ENCODE measurements at places on chromosomes 2 and 18.

GRCh38 chr2:134462275-134462674, 208.4 kb downstream of the MGAT5 start:
- no peak for DNase-seq

- peak; percentile 80 for DNase-seq
Measured at GRCh38 chr2:75627902-75628504, 18.6 kb upstream of the MRPL19 start.

DNA sequence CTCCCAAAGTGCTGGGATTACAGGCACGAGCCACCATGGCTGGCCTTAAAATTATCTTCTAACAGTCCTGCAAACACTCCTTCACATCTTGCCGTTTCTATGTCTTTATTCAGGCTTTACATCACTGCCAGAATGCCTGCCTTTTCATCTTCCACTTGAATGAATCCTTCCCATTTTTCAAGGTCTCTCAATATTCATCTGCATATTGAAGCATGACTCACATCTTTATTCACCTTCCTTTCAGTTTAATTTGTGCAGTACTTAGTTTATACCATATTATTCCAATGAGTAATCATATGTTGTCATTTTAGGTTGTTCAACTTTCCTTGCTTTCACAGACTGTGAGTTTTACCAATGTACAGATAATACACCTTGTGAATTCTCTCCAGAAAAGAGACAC, 510.1 kb upstream of the PIK3C3 start:
- DNase-seq, result no peak

DNA sequence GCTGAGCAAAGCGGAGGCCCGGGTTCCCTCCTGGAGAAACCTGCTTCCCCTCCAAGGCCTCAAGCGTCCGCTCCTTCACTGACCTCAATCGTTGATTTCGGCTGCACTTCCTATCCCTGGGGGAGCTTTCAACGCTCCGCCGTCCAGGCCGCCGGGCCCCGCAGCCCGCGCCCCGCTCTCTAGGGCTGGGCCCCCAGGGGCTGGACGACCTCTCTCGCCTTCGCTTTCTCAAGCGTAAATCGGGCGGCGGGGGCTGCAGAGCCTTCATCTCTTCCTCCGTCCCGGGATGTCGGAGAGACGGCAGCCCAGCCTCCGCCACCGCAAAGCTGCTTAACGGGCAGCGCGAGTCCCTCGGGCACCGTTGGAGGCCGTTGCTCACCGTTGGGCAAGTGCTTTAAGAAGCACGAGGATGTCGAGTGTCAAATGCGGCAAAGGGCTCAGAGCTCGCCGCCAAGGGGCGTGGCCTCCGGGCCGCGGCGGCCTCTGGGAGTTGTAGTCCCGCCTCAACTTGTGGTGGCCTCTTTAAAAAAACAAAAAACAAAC, 8.5 kb downstream of the HES6 start:
- DNase-seq, result no peak

- no peak for DNase-seq
Measured at GRCh38 chr2:201378496-201379397, 21.6 kb upstream of the FLACC1 start.

- peak; percentile 24 for DNase-seq
Measured at GRCh38 chr18:34595690-34596089, 114.4 kb upstream of the DTNA start.

DNA sequence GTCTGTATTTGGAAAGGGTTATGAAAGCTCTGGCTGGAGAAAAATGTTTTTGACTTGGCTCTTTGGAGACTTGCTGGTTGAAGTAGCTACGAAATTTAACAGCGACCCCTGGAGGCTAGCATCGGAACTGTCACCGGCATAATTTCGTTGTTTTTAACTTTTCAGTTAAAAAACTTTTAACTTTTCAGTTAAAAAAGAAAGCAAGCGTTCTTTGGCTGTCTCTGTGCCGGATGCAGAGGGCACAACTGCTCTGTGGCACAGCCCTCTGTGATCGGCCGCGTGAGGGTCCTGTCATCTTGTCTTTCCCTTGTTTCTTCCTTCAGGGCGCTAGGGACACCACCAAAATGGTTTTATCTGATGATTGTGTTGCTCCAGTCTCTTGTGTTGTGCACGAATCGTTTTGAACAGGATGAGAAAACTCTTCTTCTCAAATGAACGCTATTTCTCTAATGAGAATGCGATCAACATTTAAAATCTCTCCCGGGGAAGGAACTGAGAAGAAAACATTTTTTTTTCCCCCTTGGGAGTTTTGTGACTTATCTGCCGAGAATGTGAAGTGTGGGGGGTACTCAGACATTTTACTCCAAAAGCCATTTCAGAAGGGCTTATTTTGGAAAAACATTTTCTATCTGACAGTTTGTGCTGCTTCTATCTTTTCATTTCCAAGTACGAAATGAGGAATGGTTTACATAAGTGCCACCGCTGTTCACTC, 57.1 kb downstream of the ADCYAP1 start:
- no peak for DNase-seq

GRCh38 chr18:8786483-8787370, 81.4 kb downstream of the MTCL1 start:
- DNase-seq, result no peak

DNA sequence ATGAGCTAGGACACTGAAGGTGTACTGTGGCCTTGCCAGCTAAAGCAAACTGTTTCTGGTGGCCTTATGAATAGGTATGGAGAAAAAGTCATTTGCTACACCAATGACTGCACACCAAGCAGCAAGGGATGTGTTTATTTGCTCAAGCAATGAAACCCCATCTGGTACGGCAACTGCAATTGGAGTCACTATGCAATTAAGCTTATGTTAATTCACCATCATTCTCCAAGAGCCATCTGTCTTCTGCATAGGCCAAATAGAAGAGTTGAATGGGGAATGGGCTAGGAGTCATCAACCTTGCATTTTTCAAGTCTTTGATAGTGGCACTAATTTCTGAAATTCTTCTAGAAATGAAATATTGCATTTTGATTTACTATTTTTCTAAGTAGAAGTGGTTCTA, 372.0 kb downstream of the KCNJ3 start:
- no peak for DNase-seq

DNA sequence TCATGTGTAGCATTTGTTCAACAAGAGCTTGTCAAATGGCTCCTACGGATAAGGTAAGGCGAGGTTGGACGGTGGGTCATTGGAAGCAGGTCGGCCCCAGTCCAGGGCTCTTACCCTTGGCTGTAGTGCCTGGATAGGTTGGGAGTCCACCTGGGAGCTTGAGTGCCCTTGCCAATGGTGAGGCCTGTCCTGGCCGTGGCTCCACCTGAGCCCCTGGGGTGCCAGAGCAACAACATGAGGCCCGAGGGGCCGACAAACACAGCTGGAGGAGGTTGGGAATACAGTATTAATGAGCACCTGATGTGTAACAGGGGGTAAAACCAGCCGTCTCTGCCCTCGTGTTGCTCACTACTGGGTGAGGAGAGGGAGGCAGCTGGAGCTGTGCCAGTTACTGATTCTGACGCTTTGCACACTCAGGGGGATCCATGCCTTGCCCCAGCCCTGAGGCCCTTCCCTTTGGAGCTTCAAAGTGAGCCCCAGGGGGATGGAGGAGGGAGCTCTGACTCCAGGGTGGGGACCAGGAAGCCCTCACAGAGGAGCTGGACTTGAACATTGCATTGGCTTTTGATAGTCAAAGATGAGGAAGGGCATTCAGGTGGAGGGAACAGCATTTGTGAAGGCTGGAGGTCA, 87.2 kb downstream of the RHOB start:
- no peak for DNase-seq

- DNase-seq, result peak; percentile 29
Measured at GRCh38 chr2:158923180-158923594, 45.3 kb upstream of the TANC1 start.

DNA sequence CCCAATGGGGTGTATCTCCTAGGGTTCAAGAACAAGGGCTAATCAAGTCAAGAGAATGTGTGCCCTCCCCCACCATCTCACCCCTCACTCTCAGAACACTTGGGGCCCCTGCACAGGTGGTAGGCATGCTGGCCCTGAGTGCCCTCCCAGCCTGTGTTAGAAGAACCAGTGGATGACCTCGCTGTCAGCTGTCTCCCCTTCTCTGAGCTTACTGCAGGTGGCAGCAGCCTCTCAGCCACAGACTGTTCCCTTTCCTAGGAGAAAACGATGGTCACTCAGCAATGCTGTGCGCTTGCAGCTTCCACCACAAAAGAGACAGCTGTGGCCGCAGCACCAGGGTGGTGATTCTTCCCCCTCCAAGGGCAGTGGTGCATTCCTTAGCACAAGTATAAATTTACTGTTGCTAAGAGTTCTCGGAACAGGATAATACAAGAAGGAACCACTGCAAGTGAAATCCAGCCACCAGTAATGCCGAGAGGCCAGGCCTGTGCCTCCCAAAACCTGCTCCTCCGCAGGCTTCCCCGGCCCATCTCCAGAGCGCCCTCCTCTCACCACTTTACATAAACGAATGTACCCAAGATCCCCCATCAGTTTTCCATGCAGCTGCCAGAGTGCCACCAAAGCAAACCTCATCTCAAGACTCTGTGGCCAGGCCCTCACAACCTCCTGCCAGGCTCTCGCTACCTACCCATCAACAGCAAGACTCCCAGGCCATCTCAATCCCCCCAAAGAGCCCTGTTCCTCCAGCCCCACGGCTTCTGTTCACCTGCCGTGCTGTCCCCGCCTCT, 935 bp upstream of the RAMP1 start:
- peak; percentile 60 for DNase-seq

DNA sequence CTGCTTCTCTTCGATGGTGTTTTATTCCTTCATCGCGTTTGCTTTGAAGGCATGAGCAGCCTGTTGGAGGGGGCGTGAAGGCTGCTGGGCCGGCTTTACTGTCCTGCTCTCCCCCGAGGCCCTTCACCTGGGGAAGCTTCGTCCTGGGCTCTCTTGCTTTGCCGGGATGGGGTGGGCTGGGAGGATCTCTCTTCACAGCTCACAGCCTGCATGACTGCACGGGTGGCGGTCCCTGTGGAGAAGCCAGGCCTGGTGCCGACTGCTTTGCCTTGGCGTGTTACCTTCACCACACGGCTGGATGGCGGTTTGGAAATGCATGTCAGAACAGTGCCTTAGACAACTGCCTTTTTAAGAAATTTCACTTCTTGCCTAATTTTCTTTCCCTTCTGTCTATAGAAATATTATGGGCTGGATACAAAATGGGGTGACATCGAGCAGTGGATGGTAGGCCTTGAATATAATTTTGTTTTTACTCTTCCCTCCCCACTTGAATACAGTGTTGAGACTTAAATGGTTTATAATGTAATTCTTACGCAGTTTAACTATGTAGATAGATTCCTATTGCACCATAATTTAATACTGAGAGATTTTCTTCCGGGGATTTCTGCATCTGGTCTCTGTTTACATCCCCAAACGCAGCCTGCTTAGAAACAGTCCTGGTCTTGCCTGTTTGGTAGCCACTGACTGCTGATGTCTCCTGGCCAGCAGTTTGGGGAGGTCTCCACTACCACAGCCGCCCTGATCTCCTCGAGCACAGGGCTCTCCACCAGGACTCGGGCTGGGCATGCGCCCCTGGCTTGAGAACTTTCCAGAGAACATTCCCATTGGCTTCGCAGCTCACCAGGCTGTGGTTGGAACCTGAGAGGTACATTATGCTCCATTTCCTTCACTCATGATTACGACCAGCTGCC, 81.0 kb upstream of the RBM44 start:
- no peak for DNase-seq

- DNase-seq, result peak; percentile 11
Measured at GRCh38 chr2:119823734-119824334, 64.1 kb downstream of the PTPN4 start.

GRCh38 chr2:179682756-179683155, 178.7 kb downstream of the ZNF385B start:
- no peak for DNase-seq

DNA sequence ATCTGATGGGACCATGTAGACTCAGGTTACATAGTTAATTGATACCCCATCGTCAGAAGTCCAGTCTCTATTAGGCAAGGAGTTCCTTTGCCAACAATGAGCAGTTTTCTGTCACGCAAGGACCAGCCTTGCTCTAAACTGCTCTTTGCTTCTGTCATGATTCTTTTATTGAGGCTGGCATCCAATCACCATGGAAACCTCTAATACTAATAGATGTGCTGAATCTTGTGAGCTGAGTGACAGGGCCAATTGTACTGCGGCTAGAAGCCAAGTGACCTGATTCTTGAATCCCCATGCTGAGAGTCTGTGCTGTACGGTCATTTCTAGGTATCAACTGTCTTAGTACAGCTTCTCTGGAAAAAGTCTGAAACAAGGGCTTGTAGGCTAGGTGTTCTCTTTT, 395.6 kb downstream of the RND3 start:
- DNase-seq, result no peak

GRCh38 chr2:128505575-128506526, 187.2 kb upstream of the HS6ST1 start:
- DNase-seq, result no peak

- no peak for DNase-seq
Measured at GRCh38 chr2:118250463-118250862, 162.2 kb downstream of the INSIG2 start.

DNA sequence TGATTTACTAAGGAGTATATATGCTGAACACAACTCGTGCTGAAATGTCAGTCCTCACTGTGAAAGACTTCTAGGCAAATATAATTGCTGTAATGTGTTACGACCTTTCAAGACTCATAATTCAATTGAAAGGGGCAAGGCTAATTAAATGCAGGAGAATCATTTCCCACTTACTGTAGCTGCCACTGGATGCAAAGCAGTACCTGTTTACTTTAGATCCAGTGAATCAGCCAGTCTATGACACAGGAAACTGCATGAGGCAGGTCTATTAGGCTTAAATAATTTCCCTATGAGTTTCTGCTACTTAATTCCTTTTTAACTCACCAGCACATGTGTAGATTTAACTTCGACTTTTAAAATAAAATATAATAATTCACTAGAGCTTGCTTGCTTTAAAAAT, 125.6 kb downstream of the CTNNA2 start:
- no peak for DNase-seq

GRCh38 chr2:46719487-46719886, 196.1 kb downstream of the MCFD2 start:
- no peak for DNase-seq

GRCh38 chr2:67544286-67544685, 147.2 kb downstream of the ETAA1 start:
- DNase-seq, result no peak

GRCh38 chr18:79988071-79988450, 302 bp downstream of the TXNL4A start:
- peak; percentile 41 for DNase-seq

GRCh38 chr2:143758629-143759330, 629.6 kb downstream of the ARHGAP15 start:
- no peak for DNase-seq

- DNase-seq, result peak; percentile 35
Measured at GRCh38 chr2:156982615-156983014, 274.9 kb upstream of the GALNT5 start.

- no peak for DNase-seq
Measured at GRCh38 chr2:50018921-50019320, 864.6 kb upstream of the FSHR start.

DNA sequence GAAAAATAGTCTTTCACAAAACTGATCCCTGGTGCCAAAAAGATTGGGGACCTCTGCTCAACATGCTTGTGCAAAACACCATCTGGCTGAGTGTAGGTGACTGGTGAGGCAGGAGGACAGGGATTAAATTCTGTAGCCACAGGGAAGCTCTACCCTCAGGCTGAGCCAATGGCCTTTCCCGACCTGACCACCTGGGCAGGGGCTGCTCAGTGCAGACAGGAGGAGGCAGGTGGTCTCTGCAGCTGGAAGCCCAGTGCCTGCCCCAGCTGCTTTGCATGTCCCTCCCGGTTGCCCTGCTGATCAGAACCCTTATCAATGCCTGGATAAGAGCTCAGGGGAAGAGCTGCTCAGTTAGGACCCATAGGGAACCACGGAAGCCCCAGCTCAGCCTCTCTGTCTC, 235.3 kb downstream of the ANKRD36 start:
- DNase-seq, result no peak

GRCh38 chr2:23230885-23231284, 154.1 kb upstream of the KLHL29 start:
- no peak for DNase-seq
